ENCODE measurements at places on chromosomes 12 and 14.

- no peak for DNase-seq
Measured at GRCh38 chr12:48280572-48280971, 70.1 kb downstream of the ZNF641 start.

GRCh38 chr12:87846045-87846444 lies 183.2 kb downstream of the C12orf50 start:
- no peak for DNase-seq

DNA sequence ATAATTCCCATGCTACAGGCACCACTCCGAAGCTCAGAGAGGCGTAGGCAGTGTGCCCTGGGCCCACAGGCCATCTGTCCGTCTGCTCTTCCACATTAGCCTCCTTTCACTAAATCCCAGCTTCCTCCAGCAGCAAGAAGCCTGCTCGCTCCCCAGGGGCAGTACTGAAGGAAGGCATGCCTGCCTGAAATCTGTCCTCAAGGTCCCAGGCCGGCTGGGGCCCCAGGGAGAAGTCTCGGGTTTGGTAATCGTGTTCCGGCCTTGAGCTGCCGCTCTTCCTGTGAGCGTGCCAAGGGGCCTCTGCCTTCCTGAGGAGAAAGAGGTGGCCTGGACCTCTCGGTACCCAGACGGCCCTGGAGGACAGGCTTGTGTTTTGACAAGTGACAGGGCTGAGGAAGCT lies 15.2 kb upstream of the DLK1 start:
- no peak for DNase-seq

DNA sequence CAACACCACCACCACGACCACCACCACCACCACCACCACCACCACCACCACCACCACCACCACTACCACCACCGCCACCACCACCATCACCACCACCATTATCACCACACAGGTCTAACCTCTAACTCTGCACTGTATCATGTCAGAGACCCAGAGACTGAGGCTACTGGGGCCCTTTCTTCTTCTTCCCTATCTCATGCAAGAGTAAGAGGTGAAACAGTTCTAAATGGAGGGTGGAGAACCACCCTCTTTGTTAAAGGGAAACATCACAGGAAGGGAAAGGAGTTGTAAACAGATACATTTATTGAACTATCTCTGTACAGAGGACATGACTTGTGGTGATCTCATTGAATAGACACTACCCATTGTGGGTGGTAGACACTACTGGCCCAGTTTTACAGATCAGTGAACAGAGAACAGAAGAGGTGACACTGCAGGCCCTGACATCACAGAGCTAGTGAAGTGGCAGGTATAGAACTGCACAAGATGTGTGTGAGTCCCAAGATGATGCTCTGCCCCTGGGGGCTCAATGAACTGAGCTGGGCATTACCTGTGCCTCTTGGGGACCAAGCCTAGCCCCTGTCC lies 91.6 kb downstream of the FOXN3 start:
- no peak for DNase-seq

DNA sequence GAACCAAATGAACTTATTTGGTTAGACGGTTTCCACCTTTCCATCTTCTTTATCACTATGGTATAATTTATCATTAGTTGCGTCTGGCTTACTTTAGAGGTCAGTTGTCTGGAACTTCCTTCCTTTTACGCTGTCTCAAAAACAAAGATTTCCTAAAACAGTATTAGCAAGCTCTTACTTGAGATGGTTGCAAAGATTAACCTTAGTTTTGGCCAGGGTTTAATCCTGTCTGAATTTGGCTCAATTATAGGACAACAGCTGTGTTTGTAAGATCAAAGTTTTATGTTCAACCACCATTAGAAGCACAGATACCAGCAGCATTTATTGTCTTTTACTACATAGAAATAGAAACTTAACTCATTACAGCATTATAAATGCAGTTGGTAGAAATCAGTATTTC lies 7.9 kb upstream of the WASHC3 start:
- DNase-seq = no peak

DNA sequence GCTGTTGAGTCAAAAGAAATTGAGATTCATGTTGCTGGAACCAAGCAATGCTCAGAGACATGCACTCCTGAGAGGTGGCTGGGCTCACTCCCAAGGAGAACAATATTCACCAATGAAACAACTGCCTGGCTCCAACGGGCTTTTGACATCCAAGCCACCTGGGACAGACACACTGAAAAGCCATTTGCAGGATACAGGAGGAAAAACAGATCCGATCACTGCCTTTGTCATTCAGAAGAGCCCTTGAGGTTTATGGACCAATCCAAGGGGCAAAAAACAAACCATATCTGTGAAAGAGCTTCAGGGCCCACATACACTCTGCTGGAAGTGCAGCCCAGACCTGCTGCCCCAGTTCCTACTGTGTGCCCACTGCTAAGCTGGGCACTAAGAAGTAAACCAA lies 277.5 kb downstream of the NUAK1 start:
- no peak for DNase-seq

- no peak for DNase-seq
Measured at GRCh38 chr12:47855502-47855901, 35.8 kb upstream of the HDAC7 start.

GRCh38 chr12:15196221-15196620 lies 25.0 kb downstream of the RERG start:
- DNase-seq = no peak

DNA sequence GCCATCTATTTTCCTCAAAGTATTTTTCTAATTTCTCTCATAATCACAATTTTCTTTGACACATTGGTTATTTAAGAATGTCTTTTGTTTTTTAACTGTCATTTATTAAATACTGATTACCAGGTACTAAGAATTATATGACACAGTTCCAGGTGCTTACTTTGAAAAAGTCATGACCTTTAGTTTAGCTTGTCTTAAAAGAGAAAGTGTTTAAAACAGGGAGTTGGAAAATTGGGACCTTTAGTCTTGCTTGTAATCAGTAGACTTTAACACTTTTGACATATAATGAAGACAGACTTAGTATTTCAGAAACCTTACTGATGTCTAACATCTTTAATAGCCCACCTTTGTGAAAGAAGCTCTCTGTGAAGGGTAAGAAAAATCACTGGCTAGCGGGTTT lies 19.2 kb downstream of the CREBL2 start:
- no peak for DNase-seq

GRCh38 chr12:57777911-57778310 lies 4.7 kb upstream of the TSFM start:
- no peak for DNase-seq

- DNase-seq = no peak
Measured at GRCh38 chr12:95996034-95996658, at the start of gene HAL. TSS of gene HAL (minus strand) at chr12:95996344. CDS start at chr12:95995910, 434 bp downstream.

DNA sequence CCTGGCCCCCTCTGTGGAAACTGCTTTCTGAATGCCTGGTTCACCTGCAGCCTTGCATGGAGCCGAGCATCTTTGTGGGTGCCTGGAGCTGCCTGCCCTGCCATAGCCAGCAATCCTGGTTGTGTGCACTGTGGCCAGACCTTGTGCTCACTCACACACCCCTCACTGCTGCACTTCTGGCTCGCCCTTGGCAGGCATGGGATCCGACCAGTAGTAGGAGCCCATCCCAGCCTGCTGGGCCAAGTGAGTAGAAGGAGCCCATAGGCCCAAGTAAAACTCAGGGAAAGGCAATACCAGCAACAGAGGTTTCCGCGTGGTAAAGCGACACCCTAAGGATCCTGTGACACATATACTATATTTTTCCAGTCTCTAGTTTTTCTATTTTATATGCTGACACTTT lies 270.0 kb upstream of the NAV3 start:
- no peak for DNase-seq

DNA sequence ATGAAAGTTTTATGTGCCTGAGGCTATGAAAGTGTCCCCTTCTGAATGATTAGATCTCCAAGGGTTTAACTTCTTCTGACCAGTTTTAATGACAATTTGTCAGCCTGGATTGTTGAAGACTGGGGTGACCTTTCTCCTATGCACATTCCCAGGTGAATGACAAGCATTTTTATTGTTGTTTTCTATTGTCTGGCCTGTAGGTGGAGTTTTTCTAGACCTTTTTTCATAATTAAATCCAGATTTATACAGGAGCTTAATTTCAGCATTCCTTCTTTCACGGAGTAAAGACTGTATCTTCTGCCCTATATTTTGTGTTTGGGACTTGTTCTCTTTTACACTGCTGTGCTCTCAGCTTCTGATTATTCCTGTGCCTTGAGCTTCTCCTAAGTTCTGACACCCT lies 125.0 kb upstream of the FAR2 start:
- no peak for DNase-seq

DNA sequence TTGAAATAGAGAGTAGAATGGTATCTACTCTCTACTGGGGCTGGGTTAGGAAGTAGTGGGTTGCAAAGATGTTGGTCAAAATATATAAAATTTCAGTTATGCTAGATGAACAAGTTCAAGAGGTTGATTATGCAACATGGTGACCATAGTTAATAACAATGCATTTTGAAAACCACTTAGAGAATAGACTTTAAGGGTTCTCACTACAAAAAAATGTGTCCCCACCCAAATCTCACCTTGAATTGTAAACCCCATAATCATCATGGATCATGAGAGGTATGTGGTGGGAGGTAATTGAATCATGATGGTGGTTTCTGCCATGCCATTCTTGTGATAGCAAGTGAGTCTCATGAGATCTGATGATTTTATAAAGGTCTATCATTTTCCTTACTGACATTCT lies 94.0 kb downstream of the C12orf50 start:
- no peak for DNase-seq

DNA sequence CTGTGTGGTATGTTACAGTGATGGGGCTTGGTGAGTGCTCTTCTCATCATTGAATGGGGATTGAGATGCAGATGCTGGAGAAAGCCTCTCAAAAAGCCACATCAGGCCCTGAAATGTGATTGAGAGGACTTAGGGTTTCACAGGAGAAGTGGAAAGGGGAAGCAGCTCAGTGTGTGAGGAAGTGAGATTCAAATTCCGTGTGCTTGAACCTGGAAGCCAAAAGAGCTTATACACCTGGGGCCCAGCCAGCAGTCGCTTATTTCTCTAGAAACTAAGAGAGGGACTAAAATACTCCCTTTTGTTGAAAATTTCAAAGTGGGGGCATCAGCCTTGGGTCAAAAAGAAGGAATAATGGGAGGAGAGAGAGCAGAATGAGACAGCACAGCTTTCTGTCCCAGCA lies 39.1 kb upstream of the GZMB start:
- DNase-seq = no peak

DNA sequence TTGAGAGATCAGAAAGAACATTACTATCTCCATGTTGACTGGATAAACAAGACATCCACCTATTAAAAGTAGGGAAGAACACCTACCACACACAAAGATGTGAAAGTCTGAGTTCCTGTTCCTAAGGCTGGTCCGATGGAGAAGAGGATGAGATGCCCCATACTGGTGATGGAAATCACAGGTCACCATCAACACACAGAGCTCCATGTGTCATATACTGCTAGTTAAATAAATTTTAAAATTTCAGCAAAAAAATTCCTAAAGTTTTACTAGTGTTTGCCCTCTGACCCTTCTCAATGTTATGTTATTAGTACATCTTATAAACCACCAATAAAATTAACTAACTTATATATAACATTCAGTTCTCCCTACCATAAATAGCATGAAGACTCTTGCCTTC lies 59.1 kb downstream of the KCNA5 start:
- DNase-seq = no peak

DNA sequence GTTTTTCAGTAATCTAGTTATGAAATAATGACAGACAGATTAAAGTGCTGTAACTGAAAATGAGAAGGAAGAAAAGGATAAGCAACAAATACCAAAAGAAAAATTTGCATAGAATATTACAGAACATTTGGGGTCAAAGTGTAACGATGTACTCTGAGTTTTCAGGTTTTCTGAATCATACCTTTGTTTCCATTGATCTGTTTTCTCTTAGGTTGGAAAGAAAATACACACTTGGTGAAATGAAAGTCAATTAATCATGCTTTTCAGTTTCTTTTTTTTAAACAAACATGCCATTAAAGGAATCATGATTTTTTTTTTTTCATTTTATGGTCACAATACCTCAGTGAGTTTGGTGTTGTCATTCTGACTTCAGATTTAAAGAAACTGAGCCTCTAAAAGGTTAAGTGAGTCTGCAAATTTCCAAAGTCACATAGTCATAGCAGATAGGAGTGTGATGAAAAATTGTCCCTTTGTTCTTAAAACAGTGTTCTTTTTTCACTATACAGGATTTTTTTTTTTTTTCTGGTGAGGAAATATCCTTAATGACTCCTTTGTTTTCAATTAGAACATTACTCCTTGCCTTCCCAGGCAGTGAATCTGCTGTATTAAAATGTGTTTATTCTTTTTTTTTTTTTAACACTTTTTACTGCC lies 35.9 kb upstream of the PZP start:
- no peak for DNase-seq

GRCh38 chr14:96666088-96666487 lies 131.1 kb upstream of the VRK1 start:
- DNase-seq = no peak

DNA sequence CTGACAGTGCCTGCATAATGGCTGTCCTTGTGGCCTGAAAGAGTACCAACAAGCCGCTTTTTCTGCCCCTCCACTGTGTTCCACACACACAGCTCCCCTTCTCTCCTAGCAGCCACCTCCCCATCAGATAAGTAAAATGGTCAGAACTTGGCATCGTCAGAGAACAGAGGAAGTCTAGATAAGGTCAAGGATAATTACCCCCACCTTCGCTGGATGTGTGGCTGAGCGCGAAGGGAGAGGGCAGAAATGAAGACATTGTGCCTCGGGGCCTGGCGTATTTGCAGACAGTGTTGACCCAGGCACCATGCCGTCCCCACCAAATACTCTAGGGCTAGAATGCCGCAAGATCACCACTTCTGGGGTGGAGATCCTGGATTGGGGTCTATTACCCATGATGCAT lies 30.6 kb downstream of the FBXO21 start:
- DNase-seq = no peak

DNA sequence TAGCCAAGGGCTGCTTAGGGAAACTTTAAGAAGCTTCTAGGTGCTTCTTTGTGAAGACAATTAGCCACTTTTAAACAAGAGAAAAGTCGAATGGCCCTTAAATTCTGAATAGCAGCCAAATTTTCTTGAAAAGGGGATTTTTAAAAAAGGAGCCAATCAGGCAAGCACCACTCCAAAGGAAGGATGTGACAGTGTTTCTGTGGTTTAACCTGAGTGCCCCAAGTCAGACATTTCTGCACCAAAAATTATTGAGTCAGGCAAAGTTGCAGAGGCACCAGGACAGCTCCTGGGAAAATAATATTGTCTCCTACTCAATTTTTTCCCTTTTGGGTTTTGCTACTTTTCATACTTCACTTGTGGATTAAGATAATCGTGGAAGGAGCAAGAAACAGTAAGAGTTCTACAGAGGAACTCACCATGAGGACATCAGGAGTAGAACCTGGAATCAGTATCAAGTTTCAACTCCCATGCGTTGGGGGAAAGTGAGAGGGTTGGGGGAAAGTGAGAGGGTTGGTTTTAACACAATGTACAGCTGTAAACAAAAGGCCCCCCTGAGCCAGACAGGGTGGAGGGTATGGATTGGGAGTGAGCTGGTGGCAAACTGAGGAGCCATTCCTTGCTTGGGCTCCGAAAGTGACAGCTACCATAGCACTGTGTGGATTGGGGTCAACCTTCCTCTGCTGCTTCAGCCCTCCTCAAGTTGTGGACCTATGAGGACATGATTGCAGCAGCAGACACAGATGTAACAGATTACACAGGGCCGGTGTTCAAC lies 90.8 kb downstream of the SLC38A1 start:
- no peak for DNase-seq

Data from stimulated activated CD8-positive, alpha-beta memory T cell treated with anti-CD3 and anti-CD28 coated beads, Interleukin-15, amount 100 ng/mL, for 1 hour (primary cell).